ENCODE measurements at places on chromosomes 7 and 10. TPM values are rescaled to one million over a fixed set of nuclear protein-coding genes. Genes with fewer than 3 reads are reported as not detected.

CYP26A1 gene
- total RNA-seq: not detected

SORCS3 gene
- not detected for total RNA-seq

NKX6-2 gene
- not detected for total RNA-seq

ZNF365 gene
- 1.2 TPM for total RNA-seq

MMP21 gene
- not detected for total RNA-seq

PITX3 gene
- total RNA-seq: 0.51 TPM

TMEM213 gene
- not detected for total RNA-seq

CCDC3 gene
- total RNA-seq: 6.4 TPM

WNT16 gene
- 0.11 TPM for total RNA-seq

Data from cardiac septum (tissue), 1 donor.